Naive thymus-derived CD4-positive, alpha-beta T cell (primary cell): ENCODE measurements at places on chromosomes 12 and 14. TPM values are rescaled to one million over a fixed set of nuclear protein-coding genes. Genes with fewer than 3 reads are reported as not detected.

DNA sequence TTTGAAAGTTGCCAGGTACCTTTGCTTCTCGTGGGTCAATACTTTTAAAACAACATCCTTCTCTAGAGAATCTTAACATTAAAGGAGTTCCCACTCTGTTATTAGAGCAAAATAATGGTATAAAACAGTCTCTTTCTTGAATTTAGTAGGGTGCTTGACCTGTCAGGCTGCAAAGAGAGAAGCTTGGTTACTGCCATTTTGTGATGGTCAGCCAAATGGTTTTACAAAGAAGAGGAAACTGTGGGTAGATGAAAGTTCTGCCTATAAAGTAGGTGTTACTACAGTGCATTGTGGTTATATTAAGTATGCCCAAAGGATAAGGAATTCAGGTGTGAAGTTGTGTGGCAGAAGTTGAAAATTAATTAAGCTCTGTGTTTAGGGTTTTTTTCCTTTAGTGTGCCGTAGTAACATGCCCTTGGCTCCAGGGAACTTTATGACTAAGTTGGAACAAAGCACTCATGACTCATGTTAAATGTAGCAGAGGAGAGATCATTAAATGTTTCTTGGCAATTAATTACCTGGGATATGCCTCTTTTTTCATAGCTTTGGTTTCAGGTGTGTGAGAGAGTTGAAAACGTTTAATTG, 354.0 kb upstream of the KITLG start:
- no peak for DNase-seq

DNA sequence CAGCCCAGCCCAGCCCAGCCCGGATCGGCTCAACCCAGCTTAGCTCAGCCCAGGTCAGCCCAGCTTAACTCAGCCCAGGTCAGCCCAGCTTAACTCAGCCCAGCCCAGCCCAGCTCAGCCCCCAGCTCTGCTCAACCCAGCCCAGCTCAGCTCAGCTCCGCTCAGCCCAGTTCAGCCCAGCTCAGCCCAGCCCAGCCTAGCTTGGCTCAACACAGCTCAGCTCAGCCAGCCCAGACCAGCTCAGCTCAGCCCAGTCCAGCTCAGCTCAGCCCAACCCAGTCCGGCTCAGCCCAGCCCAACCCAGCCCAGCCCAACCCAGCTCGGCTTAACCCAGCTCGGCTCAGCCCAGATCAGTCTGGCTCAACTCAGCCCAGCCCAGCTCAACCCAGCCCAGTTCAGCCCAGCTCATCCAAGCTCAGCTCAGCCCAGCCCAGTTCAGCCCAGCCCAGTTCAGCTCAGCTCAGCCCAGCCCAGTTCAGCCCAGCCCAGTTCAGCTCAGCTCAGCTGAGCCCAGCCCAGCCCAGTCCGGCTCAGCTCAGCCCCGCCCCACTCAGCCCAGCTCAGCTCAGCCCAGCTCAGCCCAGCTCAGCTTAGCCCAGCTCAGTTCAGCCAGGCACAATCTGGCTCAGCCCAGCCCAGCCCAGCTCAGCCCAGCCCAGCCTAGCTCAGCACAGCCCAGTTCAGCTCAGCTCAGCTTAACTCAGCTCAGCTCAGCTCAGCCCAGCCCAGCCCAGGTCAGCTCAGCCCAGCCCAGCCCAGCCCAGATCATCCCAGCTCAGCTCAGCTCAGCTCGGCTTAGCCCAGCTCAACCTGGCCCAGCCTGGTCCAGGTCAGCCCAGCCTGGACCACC, 331.7 kb downstream of the TMEM121 start:
- no peak for DNase-seq

TULP3 gene
- 8.9 TPM for total RNA-seq

DNA sequence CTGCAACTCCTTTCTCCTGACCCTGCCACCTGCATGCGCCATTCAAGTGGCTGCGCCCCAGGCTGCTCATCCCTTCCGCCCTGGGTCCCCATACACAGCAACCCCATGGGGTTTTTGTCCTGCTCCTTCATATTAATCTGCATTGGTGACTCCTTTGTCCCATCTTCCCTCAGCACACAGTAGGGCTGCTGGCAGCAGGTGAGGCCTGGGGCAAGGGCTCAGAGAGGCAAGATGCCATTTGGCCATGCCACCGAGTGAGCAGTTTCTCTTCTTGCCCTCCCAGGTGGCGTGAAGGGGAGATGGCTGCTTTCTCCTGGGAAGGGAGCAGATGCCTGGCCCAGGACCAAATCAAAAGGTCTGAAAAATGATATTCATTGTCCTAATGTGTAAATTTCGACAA, 9.1 kb downstream of the RTL1 start:
- no peak for DNase-seq

FLRT2 gene
- total RNA-seq, result not detected in 2 replicates

DNA sequence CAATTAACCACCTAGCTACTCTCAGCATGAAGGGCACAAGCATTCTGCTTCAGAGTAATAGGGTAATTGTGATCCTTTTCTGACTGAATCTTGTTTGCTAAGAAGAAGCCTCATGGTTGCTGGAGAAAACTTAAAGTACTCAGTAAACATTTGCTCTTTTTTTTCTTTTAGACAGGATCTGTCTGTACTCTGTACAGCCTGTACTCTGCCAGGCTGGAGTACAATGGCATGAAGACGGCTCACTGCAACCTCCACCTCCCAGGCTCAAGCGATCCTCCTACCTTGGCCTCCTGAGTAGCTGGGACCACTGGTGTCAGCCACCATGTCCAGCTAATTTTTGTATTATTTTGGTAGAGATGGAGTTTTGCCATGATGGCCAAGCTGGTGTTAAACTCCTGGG, 12.4 kb downstream of the PPP1R13B start:
- DNase-seq, result no peak

DNA sequence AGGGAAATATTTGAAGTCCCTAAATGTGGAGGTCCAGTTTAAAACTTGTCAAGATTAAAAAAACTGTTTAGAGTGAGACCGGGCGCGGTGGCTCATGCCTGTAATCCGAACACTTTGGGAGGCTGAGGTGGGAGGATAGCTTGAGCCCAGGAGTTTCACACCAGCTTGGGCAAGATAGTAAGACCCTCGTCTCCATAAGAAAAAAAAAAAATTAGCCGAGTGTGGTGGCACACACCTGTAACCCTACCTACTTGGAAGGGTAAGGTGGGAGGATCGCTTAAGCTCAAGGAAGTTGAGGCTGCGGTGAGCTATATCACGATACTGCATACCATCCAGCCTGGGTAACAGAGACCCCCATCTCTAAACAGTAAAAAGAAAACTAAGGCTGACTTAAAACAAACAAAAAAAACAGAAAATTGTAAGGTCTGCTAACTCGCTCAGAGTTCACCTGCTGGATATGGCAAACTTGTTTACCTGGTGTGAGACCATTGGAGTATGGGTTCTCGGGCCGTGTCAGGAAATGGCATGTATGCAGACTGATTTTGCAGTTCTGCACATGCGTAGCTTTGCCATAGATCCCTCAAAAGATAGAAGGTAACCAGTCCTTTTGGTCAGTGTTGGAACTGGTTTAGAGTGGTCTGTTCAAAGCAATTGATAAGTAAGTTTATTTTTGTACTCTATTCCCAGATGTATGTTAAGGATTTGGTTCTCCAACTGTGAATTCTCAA, 2.1 kb downstream of the RNF10 start:
- DNase-seq, result peak; percentile 27

TAS2R10 gene
- total RNA-seq, result not detected

DNA sequence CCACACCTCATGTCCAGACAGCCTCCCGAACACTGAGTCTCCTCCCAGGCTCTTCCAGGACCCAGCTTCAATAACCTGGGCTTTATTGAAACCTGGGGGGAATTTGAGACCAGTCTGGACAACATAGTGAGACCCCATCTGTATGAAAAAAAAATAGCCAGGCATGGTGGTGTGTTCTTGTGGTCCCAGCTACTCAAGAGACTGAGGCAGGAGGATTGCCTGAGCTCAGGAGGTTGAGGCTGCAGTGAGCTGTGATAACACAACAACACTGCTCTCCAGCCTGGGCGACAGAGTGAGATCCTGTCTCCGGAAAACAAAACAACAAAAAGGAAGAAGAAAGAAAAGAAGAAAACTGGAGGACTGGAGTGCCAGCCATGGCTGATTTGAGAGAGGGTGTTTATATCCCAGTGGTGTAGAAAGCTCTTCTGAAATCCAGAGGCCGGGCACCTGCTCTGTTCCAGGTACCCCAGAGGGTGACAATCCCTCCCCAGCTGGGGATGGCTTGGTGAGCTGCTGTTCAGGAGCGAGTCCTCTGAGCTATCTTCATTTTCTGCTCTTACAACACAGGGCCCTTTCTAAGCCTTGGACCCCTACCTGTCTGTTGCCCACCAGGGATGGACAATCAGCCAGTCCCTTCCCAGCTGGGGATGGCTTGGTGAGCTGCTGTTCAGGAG, 6.0 kb upstream of the PGF start:
- DNase-seq, result no peak

DNA sequence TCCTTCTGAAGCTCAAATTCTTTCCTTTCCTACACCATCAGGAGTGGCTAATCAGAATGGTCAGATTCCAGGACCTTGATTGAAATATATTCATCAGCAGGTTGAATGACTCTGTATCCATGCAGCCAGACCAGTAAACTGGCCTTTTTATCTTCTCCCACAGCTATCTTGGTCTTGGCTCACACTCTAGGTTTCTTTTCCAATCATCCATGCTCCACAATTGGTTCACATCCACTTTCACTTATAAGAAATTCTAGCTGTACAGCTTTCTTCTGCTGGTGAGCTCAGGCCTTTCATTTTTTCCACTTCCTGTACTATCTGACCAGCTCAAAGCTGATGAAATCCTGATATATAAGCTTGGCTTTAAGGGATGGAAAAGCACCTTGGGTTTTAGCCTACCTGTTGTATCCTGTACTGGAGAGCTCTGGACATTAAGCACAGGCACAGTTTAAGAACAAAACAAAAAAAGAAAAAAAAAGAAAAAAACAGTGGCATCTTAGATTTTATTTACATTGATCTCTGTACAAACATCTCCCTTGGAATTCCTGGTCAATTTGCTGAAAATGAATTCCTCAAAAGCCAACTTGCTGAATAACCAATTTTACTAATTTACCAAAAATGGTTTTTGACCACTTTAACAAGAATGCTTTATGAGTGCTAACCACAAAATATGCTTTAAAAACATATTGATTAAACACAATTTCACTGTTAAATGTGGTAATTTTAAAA, 91.6 kb upstream of the PAWR start:
- no peak for DNase-seq

- no peak for DNase-seq
Observed at GRCh38 chr14:88154926-88155325, 150.0 kb downstream of the GPR65 start.

CISTR gene
- not detected for total RNA-seq

- DNase-seq, result no peak
Observed at GRCh38 chr12:66733839-66734238, 55.0 kb upstream of the GRIP1 start.

SYCP3 gene
- total RNA-seq, result not detected

GRCh38 chr14:106094654-106095189, 568.3 kb downstream of the TMEM121 start:
- DNase-seq, result peak; percentile 27

DNA sequence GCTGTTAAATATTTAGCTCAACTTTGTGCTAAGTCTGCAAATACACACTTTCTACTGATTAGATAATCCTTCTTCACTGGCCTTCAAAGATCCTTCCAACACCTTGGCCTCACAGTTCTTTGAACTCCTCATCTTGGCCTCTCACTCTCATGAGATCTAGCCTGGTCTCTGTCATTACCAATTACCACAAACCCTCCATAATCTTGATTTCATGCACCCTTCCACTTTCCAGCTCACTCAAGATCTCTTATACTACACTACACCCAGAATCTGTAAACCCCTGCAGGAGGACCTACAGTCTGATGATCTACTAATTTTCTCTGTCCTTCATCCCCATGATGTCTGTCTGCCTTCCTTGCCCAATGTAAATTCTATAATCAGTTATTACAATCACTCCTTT, 71.1 kb downstream of the DUSP16 start:
- no peak for DNase-seq

GRCh38 chr14:91899806-91900205, 32.5 kb upstream of the TC2N start:
- no peak for DNase-seq

DNA sequence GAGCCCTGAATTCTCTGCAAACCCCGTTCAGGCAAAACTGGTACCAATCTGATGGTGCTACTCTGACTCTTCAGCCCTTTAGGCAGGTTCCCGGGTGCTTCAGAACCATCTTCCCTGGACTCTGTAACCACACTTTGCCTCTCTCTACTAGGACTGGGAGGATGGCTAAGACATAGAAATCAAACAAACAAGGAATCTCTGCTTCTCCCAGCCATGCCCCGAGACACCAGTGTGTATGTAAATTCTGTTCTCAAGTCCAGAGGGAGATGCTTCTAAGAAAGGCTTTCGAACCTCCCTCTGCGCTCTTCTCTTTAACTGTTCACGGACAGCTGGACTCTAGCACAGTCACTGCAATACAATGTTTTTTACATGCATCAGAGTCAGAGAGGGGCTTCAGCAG, 1.9 kb upstream of the KCNK10 start:
- DNase-seq, result no peak
